ENCODE measurements at places on chromosomes 2 and 18. TPM values are rescaled to one million over a fixed set of nuclear protein-coding genes. Genes with fewer than 3 reads are reported as not detected.

- no peak for DNase-seq
These were observed 10.1 kb upstream of the ROCK2 start for GRCh38 chr2:11354363-11355154.

DNA sequence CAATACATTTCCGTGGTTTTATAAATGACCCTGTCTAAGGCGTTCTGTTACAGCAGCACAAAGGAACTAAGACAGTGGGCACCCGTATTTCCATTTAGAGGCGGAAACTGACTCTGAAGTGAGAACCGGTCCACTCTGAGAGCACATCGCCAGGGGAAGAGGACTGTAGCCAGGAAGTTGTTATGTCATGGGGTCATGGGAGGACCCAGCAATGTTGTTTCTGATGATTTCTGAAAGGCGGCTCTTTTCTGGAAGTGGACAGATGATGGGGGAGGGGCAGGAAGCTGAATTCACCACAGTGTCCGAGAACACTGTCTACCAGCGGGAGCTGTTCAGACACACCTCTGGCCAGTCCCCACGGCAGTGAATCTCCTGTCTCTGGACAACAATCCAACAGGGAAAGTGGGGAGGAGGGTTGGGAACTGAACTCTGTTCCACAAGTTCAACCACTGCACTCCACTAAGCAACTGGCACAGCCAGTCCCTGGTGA lies 2.1 kb upstream of the LRRFIP1 start:
- DNase-seq = peak; percentile 15

The SCYGR4 gene
- total RNA-seq = not detected

DNA sequence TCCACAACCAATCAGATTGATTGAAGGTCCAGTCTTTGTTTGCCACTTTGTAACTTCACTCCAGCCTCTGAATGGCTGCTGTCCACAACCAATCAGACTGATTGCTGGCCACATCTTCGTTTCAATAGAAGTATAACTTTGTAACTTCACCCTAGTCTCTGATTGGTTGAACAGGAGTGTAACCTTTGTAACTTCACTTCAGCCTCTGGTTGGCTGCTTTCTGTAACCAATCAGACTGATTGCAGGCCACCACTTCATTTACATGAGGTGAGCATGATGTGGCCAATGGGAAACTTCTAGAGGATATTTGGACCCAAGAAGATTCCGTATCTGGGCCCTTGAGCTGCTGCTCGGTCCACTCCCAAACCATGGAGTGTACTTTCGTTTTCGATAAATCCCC lies 16.9 kb upstream of the ALPP start:
- DNase-seq = no peak

The HOXD12 gene
- total RNA-seq = not detected

The ZEB2 gene
- 0.60 TPM for total RNA-seq

GRCh38 chr18:2843146-2843545 lies 3.7 kb upstream of the EMILIN2 start:
- no peak for DNase-seq

DNA sequence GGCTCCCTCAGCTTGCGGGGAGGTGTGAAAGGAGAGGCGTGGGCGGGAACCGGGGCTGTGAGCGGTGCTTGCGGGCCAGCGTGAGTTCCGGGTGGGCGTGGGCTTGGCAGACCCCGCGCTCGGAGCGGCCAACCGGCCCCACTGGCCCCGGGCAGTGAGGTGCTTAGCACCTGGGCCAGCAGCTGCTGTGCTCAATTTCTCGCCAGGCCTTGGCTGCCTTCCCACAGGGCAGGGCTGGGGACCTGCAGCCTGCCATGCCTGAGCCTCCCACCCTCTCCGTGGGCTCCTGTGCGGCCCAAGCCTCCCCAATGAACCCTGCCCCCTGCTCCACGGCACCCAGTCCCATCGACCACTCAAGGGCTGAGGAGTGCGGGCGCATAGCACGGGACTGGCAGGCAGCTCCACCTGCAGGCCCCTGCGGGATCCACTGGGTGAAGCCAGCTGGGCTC lies 48.2 kb downstream of the RNF138 start:
- no peak for DNase-seq

- DNase-seq = no peak
These were observed 3.2 kb downstream of the SP100 start for GRCh38 chr2:230419181-230419580.

DNA sequence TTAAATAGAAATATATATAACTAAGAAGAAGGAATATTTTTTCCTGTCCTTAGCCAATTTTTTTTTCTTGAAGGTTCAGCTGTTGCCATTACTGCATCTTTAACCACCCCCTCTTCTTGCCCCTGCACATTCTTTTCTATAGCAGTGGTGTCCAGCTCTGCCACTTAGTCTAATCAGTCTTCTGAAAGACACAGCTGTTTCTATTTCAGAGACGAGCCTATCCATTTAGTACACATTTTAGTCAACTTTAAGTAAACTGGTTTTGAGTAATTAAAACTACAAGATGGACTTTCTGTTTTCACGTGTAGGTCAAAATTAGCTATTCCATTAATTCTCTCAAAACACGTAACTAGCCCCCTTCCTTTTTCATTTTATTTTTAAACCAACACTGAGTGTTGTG lies 21.0 kb downstream of the SPOPL start:
- no peak for DNase-seq

GRCh38 chr18:30489890-30490643 lies 552.5 kb downstream of the DSC3 start:
- no peak for DNase-seq

GRCh38 chr18:62420513-62421209 lies 95.6 kb downstream of the TNFRSF11A start:
- DNase-seq = peak; percentile 93

The TCF23 gene
- not detected for total RNA-seq

DNA sequence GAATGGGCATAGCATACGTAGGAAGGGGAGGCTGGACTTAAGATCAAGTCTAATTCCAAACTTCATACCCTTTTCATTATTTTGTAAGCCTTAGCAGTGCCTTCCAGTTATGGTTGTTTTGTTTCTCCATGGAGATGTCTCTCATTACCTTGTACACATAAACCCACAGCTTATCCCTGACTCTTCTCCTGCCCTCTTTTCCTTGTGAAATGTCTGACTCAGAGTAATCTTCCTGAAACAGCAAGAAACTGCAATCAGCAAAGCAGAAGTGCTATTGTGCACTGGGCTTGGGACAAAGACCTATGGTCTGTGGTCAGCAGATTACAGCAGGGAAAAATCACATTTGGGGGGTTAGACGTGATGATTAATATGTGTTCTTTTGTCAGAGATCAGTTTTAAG lies 176.7 kb downstream of the IKZF2 start:
- peak; percentile 72 for DNase-seq

GRCh38 chr18:70308555-70309294 lies 19.9 kb downstream of the SOCS6 start:
- DNase-seq = no peak

GRCh38 chr2:232597362-232598079 lies 35.9 kb upstream of the EFHD1 start:
- no peak for DNase-seq

DNA sequence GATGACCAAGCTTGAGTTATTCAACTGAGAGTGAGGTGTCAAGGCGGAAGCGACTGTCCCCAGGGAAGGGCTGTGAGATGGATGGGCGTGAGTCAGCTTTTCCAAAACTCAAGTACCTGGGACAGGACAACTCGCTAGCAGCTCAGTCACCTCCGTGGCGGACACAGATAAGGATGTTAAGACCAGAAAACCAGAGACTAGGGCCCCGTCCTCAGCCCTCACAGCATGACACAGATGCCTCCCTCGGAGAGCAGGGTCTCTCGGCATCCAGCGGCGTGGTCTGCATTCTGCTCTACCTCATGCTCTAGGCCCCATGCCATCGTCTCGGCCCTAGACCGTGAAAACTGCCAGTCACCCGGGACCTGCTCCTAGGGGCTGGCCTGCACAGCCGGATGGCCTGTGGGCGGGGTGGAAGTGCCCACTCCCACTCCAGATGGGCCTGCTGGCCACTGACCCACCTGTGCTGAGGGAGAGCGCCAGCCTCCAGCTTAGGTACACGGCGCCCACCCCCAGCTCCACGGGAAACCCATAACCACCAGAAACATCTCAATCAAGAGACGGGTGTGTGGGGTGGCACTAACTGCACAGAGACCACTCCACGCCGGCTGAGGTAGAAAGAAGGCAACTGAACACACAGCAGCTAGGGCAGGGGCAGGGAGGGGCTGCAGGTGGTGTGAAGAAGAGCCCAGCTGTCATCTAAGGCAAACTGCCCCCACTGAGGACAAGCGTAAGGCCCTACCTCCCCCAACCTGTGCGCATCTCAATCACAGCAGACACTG lies 39.8 kb downstream of the ANO7 start:
- no peak for DNase-seq
